ENCODE measurements at places on chromosomes 12 and 14.
A peak's percentile ranks its signal among the peaks of the same experiment; 100 is the strongest.

DNA sequence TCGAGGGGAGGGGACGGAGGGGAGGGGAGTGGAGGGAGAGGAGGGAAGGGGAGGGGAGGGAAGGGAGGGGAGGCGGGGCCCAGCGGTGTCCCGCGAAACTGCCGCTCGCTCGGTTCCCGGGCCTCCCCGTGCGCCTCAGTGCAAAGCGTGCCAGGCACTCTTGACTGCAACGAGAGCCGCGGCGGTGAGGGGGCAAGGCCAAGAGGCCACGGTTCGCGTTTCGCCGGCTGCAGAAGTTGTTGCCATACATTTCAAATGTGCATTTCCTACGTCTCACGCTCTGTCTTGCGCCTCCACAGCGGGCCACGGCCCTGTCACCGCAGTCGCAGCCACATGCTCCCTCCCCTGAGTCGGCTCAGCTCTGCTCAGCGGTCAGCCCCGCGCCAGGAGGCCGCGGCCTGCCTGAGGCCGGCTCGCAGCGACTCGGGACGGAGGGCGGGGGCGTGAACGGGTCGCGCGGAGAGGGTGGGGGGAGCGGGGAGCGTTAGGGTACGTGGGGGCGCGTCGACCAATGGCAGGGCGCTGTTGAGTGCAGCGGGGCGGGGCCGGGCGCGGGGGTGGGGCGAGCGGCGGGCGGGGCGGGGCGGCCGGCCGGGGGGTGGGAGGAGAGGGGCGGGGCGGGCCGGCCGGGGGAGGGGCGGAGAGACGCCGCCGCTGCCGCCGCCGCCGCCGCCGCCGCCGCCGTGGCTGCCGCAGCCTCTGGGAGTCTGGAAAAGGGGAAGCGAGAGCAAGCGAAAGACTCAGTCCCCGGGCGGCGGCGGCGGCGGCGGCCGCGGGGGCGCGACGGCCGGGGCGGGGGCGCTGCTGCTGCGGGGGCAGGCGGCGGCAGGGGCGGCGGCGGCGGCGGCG is at the start of gene PPP2R5C:
Gene PPP2R5C, plus strand, starts transcription at position 678 of the 849 bp plus-strand sequence. CDS start 185 bp downstream, outside the sequence.
- DNase-seq = peak; percentile 83

DNA sequence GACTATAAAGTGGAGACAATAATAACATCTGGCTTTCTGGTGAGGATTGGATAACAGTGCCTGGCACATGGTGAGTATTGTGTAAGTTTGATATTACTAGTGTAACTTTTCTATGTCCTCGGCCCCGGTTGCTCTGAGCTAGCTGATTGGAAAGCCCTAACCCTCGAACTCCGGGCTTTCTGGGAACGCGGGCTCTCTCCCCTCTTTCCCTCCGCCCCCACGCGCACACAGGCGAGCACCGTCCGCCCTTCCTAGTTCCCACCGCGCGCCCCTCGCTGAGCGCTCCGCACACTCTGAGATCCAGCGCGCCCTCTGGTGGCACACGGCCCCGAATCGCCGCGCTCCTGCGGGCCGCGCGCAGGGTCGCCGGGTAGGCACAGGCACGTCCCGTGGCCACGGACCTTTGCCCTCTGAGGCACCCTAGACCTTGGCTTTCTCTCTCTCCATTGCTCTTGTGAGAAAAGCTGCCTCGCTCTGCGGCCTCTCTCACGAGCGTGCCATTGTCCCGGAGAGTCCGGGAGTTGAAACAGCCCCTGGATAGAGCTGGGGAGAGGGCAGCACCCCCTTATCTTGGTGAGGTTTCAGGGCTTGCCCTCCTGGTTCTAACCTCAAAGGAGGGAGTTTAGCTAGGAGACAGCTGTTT is 23.2 kb upstream of the ESRRB start:
- peak; percentile 25 for DNase-seq

- DNase-seq = no peak
Measured at GRCh38 chr12:93541578-93542225, 30.8 kb upstream of the SOCS2 start.

DNA sequence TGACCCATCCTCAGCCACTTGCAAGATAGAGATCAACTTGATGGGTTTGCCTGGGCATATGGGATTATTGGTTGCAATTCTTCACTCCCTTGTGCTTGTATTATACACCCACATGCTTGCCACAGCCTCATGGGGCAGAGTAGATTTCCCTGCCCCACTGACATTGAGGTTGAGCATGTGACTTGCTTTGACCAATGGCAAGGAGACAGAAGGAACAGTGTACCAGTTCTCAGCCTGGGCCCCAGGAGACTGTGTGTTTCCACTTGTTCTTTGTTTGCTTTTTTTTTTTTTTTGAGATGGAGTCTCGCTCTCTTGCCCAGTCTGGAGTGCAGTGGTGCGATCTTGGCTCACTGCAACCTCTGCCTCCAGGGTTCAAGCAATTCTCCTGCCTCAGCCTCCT is 31.8 kb downstream of the CALM1 start:
- no peak for DNase-seq

DNA sequence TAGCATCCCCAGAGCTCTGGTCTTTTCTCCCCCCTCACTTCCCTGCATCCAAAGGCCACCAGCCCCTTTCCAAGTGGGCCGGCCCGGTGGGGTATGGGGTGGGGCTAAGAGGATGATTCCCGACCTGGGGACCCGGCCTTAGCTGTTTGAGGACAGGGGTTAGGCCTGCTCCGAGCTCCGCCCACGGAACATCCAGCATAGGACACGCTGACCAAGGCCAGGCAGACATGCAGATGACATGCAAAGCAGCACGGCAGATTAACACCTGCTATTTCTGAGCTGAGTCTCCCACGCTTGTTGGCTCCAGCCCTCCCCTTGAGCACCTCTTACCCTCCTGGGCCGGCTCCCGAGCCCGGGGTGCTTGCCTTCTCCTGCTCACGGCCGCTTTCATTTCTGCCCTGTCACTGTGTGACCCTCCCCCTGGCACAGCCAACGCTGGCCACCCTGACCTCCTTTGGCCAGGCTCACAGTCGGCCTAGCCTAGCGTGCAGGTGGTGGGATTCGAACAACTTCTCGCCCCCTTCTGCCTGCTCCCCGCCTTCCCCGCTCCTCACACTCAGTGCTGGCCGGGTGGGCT is 40.2 kb downstream of the TEAD4 start:
- DNase-seq = no peak

DNA sequence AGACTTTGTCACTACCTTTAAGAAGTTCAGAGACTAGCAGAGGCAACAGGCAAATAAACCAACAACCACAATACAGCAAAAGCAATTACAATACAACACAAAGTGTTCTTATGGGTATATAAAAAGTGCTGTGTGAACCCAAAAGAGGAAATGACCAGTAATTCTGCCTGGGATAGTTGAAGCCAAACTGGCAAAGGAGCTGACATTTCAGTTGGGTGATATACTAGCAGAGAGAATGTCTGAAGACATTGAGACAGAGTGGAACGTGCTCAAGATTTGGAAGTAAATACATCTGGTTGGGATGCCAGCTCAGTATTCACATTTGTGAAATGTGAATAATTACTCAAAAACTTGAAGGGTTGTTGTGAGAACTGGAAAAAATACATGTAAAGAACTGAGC is 80.6 kb upstream of the GTF2A1 start:
- no peak for DNase-seq

GRCh38 chr12:45634273-45634917 is 95.1 kb upstream of the ARID2 start:
- no peak for DNase-seq

DNA sequence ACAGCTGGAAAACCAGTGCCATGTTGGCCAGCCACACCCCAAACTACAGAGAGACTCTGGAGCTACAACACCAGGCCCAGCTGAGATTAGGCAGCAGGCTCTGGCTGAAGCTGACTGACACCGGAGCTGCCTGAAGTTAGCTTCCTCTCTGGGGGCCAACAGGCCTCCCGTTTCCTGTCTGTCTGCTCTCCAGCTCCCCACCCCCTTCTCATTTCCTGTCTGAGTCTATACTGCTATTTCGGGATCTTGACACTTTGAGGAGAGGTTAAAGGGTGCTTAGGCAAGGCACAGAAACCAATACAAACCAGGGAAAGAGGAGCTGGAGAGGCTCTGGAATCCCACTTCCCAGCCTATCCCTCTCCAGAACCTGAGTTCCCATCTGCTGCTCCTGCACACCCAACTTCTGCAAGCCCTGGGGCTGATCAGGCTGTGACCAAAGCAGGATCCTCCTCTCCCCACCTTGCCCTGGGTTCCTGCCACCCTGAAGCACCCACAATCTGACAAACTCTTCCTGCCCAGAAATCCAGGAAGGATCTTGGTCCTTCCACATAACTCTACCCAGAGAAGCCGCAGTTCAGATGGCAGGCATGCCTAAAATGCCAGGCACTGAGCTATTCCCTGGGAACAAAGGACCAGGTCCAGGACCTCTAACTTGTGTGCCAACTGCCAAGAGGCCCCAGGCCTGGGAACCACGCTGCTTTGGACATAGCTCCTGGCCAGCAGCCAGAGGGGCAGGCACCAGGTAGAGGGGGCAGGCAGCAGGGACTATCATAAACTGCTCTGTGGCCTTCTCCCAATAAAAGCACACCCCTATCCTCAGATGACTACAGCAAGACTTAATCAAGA is 39.9 kb downstream of the PRPF40B start:
- DNase-seq = peak; percentile 54

DNA sequence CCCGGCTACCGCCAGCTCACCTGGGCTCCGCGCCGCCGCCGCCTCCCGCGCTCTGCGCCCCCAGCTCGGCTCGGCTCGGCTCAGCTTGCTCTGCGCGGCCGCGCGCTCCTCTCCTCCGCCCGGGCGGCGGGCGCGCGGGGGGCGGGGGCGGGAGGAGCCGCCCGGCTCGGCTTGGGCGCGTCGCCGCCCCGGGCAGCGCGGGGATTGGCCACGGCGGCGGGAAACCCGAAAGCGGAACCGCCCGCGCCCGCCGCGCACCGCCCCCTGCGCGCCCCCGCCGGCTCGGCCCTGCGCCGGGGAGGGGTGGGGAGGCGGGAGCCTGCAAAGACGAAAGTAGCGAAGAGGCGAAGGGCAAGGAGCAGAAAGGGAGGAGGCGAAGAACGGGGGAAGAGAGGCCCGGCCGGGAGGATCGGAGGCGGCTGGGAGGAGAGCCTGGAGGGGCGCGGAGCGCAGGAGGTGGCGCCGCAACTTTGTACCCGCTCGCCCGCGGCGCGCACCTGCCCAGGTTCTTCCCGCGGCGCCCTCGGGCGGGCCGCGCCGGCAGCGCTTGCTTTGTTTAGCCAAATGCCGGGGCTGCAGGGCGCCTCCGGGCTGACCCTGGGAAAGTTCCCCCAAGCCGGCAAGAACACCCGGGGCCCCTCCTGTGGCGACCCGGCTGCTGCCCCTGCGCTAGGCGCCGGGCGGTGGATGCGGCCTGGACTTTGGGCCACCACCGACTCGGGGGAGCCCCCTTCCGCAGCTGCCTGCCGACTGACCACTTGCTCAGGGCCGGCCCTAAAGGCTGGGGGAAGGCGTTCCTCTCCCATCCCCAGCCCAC is at the start of gene CAMKK2:
Gene CAMKK2, minus strand, starts transcription at position 92 of the 817 bp plus-strand sequence. CDS start 22,183 bp downstream, outside the sequence.
- peak; percentile 74 for DNase-seq

DNA sequence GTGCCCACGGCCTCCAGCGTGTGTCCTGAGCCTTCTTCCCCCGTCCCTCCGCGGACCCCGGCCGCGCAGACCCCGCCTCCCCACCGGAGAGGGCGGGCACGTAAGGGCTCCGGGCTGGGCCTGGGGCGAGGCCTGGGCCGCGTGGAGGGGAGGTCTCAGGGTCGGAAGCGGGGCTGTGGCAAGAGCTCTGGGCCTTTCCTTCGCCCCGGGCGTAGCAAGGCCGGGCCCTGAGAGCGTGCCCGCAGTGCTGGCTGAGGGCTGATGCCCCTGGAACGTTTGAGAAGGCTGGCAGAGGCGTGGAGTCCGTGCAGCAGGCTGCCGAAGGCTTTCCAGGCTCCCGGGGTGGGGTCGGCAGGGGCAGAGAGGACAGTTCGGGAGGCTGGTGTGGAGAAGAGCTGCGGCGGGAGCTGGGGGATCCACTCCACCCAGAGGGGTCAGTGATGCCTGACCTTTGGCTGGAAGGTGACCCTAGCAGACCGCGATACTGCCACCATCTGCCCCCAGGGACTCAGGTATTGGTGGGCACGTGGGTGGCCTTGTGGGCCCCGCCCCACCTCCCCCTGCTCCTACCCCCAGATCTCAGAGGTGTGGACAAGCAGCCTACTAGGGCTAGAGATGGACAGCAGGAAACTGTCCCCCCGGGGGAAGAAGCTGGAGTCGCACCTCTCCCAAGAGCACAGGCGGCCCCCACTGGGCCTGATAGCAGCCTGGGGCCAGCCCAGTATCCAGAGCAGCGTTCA is 558 bp downstream of the TEX22 start:
- peak; percentile 44 for DNase-seq

DNA sequence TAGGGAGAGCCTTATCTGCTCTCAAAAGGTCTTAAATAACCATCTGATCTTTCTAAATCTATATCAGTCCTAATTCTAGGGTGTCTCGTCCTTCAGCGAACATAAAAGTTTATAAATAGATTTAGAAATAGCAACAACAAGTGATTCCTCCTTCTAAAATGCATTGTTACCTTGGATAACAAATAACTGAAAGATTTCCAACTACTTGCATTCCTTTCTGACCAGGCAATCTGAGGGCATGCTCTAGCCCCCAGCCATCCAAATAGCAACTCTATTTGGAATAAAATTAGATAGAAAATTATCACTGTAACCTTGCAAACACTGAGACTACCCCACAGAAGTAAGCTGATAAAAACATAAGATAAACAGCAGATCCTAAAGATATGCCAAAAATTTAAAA is 21.8 kb upstream of the KRR1 start:
- DNase-seq = no peak

DNA sequence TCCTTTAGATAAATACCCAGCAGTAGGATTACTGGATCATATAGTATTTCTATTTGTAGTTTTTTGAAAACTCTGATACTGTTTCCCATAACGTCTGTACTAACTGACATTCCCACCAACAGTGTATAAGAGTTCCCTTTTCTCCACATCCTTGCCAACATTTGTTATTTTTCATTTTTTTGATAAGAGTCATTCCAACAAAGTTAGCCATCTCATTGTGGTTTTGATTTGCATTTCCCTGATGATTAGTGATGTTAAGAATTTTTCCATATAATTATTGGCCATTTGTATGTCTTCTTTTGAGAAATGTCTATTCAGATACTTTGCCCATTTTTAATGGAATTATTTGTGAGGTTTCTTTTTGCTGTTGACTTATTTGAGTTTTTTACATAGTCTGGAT is 486.0 kb downstream of the FLRT2 start:
- DNase-seq = no peak

GRCh38 chr12:74963304-74963703 is 246.3 kb downstream of the KCNC2 start:
- no peak for DNase-seq

- DNase-seq = no peak
Measured at GRCh38 chr12:87280893-87281292, 748.3 kb downstream of the C12orf50 start.

DNA sequence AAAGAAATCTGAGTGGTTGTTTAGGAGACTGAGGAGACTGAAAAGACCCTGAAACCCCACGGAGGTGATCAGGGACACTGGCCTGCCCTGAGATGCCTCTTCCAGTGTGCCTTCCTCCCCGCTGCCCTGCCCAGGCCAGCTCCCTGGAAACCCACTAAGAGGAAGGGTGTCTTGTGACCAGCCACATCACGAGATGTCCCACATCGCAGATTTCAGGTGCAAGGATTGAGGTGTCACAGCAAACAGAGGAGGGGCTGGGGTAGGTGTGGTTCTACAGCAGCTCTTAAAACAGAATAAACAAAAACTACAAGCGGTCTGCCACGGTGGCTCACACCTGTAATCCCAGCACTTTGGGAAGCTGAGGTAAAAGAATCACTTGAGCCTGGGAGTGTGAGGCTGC is 184.3 kb upstream of the C14orf180 start:
- no peak for DNase-seq

- no peak for DNase-seq
Measured at GRCh38 chr14:61474015-61474414, 152.6 kb downstream of the PRKCH start.

Measured in stimulated activated CD4-positive, alpha-beta T cell treated with anti-CD3 and anti-CD28 coated beads, Interleukin-1b, Interleukin-23, amount 100 ng/mL, for 24 hours (primary cell).